ENCODE measurements at places on chromosomes 2 and 18.
A peak's percentile ranks its signal among the peaks of the same experiment; 100 is the strongest.

DNA sequence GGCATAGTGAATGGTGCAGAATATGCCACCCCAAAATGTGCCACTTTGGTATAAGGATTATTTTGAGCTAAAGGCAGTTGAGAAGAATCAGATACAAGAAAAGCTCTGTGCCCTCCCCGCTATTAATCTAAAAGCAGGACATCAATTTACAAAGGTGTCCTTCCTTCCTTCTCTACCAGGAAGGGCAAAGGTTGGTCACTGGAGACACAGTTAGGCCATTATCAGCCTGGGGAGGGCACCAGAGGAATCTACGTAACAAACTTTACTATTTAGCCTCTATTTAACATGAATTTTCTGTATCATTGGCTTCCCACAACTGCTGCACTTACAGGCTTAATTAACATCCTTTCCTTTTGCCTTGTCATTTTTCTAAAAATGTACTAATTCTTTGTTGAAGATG, 52.6 kb downstream of the MEP1B start:
- DNase-seq, result no peak

DNA sequence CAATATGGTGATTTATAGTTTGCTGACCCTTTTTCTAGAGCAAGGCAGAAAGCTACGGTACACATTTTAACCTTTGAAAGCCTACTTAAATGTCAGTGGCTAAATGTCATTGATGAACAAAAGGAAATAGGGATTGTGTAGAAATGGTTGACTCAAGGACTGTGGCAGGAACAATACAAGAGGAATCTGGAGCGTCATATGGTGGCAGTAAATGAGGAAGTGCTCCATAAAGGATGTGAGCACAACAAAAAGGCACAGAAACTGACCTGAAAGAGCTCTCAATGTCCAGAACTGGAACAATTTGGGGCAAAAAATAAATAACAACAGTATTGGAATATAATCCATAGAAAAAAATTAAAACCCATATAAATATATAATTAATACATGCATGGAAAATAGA, 443.9 kb upstream of the VRK2 start:
- DNase-seq, result no peak

DNA sequence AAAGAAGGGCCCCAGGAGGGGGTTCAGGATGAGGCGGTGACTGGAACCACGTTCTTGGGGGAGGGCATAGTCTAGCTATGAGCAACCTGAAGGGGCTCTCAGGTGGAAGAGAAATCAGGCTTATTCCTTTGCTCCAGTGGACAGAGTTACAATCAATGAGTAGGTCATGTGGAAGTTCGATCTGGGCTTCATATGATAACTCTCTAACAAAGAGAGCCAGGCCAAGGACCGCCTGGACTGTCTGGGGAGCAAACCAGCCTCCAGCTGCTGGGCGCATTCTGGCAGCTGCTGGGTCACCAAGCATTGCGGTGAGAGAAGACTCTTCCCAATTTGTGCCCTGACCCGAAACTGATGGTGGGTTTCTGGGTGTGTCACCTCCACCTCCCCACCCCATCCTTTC, 180.3 kb upstream of the SMAD2 start:
- no peak for DNase-seq

DNA sequence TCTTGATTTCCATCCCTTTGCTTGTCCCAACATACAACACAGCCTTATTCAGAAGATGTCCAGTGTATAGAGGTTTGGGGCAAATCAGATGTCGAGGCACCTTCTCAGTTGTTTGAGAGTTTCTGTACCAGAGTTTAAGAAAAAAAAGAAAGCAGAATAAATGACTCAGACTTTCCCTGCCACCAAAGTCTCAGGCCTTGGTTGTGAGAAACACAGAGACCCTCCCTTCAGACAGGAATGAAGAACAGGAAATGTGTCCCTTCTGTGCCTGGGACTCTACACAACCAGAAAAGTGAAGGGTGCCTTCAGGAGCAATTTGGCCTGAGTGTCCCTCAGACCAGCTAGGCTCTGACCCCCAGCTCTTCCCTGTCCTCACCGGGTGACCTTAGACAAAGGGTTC, 37.3 kb upstream of the REL start:
- DNase-seq, result peak; percentile 27

- DNase-seq, result peak; percentile 5
These were observed 681 bp downstream of the ACADL start for GRCh38 chr2:210224591-210224940.

DNA sequence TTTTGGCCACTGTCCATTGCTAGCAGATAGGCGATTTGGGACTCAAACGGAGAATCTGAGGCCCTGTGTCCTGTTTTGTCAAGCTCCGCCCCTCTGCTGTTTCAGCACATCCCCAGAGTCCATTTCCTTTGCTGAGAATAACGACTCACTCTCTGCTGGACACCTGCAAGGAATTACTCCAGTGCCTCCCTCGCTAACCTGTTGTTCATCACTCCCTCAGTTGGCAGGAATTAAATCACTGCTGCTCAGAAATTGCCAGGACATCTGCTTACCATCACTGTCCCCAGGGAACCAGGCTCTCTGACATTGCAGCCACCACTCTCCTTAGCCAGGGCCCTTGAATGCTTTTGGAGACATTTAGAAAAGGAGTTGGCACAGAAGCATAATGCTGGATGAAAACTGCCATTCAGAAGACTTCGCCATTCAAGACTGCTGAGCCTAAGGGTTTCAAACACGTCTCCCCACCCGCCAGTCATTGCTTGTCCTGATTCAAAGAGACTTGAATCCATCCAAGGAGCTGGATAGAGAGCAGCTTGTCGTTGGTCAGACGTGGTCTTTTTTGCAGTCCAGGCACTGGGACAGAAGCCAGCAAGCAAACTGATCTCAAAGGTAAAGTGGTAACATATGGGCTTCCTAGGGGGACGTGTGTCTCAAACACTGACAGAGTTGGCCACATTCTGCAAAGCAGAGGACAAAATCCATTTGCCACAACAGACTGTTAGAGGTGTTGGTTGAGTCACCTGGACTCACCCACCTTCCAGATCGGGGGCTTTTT, 155.3 kb downstream of the UXS1 start:
- no peak for DNase-seq

- no peak for DNase-seq
These were observed 1.3 kb downstream of the TAF1B start for GRCh38 chr2:9844576-9844975.

- no peak for DNase-seq
These were observed 185.8 kb downstream of the VAPA start for GRCh38 chr18:10099539-10100140.

- DNase-seq, result no peak
These were observed 16.4 kb downstream of the SIGLEC15 start for GRCh38 chr18:45841765-45842442.

DNA sequence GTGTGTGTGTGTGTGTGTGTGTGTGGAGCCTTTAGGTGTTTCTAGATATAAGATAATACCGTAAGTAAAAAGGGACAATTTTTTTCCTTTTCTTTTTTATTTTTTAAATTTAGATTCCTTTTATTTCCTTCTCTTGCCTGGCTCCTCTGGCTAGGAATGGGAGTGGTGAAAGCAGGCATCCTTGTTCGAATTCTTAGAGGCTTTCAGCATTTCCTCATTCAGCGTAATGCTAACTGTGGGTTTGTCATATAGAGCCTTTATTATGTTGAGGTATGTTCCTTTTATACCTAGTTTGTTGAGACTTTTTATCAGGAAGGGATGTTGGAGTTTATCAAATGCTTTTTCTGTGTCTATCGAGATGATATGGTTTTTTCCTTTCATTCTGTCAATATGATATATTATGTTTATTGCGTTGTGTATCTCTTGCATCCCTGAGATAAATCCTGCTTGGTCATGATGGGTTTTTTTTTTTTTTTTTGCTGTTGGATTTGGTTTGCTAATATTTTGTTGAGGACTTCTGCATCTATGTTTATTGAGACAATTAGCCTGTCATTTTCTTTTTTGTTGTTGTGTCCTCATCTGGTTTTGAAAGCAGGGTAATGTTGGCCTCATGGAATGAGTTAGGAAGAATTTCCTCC, 120.2 kb downstream of the XRCC5 start:
- no peak for DNase-seq

- DNase-seq, result no peak
These were observed 21.9 kb downstream of the PPP4R3B start for GRCh38 chr2:55595536-55595935.

GRCh38 chr2:165913636-165914035, 39.9 kb downstream of the TTC21B start:
- no peak for DNase-seq

GRCh38 chr2:232562515-232563151, 12.1 kb downstream of the EIF4E2 start:
- no peak for DNase-seq

GRCh38 chr2:8994386-8994785, 9.1 kb downstream of the MBOAT2 start:
- no peak for DNase-seq

DNA sequence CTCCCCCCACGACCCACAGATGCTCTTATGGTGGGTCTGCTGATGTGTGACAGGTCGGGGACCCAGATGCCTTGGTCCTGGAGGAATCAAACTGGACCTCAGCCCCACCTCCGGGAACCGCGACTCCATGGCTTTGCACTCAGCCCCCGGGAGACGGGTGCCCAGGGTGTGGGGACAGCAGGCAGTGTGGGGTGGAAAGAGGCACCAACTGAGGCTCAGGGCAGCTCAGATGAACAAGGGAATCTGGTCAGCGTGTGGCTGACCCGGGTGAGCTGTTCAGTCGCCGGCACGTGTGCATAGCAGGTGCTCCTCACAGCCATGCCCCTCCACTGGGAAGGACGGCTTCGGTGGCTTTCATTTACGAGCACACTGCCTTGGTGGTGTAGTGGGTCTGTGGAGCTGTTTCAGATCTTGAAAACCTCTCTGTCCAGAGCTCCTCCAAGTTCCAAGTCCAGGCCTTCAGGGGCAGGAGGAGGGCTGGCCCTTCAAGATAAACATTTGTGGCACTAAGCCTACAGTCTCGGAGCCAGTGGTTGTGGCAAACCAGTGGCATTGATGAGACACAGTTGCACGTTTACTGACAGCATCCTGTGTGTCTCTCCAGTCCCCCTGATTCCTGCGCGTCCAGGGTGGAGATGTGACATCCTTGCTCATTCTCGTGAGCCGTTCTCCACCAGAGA, 471.2 kb upstream of the HS6ST1 start:
- no peak for DNase-seq

GRCh38 chr2:78778756-78779510, 246.6 kb upstream of the REG3G start:
- no peak for DNase-seq

DNA sequence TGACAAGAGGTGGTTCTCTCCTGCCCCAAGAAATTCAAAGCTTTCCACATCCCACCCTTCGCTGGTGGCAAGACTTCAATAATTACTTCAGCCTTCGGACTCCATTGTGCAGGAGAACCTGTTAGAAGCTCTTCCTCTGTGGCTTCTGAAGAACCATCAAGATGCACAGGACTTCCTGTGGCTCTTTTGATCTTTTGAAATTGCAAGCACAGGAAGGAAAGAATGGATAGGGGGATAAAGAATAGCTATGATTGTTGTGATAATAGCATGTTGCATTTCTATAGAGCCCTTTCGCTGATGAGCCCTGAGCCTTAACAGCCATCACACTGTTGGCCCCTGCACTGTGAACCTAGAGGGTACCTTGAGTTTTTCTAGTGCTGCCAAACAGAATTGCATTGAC, 7.4 kb downstream of the EPAS1 start:
- no peak for DNase-seq

DNA sequence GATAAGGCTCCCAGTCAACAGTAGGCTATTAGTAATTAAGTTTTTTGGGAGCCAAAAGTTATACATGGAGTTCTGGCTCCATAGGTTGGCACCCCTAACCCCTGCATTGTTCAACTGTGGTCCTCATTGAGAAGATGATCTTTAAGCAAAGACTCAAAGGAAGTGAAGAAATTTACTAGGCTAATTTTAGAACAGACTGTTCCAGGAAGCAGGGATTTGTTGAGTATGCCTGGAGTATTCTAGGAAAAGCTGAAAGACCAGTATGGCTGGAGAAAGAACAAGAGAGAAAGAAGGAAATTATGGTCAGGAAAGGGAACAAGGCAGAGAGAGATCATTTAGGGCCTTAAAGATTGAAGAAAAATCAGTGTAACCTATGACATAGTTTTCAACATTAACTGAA, 125.1 kb downstream of the PMAIP1 start:
- DNase-seq, result no peak

DNA sequence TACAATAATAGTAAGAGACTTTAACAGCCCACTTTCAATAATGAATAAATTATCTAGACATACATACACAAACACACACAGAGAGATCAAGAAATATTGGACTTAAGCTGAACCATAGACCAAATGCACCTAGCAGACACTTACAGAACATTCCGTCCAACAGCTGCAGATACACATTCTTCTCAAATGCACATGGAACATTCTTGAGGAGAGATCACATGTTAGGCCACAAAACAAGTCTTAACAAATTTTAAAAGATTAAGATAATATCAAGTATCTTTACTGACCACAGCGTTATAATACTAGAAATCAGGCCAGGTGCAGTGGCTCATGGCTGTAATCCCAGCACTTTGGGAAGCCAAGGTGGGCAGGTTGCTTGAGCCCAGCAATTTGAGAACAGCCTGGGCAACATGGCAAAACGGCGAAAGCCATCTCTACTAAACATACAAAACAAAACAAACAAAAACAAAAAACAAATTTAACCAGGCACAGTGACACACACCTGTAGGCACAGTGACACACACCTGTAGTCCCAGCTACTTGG, 7.4 kb downstream of the CERKL start:
- DNase-seq, result no peak

- DNase-seq, result no peak
These were observed 48.4 kb downstream of the SLC38A11 start for GRCh38 chr2:164906947-164907346.

- no peak for DNase-seq
These were observed 14.8 kb upstream of the BIN1 start for GRCh38 chr2:127121776-127122176.

DNA sequence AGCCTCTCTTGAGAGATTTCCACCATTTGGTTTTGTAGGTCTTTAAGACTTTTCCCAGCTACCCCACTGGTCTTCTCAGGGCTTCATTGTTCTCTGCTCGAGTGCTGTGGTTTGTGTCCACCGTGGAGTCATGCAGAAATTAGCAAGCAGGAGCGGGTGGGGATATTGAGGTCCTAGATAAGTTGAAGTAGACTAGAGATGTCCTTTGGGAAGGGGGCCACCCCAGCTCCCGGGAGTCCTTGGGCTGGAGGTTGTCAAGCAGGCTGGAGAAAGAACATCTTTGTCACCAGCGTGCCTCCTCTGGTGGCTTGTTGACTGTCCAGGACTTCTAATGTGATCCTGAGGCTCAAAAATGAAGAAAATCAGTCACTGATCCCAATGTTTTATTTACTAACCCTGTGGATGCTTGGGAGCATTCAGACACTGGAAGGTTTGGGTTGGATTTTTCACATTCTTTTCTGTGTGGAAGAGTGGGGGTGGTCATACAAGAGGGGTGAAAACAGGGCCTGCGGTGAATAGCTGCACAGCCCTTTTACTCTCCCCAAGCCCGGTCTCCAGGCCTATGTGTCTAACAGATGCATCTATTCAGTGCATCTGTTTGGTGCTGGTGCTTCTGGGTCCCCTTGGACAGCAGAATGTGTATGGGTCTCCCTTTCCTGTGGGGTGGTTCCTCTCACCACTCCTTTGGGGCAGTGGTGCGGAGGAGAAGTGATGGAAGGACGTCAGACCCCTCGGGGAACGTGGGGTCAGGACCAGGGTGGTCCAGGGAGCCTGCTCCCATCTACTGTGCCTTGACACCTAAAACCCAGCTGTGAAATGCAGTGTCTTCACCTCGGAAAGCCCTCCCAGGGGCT, 208.1 kb downstream of the KLHL29 start:
- no peak for DNase-seq

- no peak for DNase-seq
These were observed 12.8 kb upstream of the CCDC85A start for GRCh38 chr2:56170988-56171387.
